Fibroblast of the aortic adventitia (primary cell): ENCODE measurements at places on chromosomes 1 and 21. TPM values are rescaled to one million over a fixed set of nuclear protein-coding genes. Genes with fewer than 3 reads are reported as not detected.

DNA sequence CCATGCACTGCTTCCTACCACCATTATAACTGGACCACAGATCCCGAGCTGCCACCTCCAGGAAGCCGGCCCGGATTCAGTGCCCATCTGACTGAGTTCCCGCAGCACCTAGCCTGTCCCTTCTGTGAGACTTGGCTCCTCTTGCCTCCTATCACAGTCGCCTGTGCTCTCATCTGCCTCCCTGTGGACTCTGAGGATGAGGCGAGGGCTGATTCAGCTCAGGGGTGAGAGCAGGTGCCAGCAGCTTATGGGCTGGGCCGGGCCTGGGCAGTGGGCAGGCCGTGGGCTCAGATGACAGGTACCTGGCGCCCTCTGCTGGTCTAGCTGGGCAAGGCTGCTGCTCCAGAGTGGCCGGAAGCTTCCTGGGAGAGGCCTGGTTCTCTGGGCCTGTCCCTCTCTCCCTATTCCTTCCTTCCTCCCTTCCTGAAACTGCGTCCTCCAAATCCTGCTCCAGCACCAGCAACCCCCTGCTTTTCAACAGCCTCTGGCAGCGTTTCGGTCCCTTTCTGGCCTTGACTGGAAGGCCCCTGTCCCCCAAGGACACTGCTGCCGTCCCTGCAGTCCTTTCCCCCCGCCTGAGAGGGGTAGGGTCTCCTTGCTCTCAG, 17.3 kb upstream of the PCSK9 start:
- peak; percentile 86 for DNase-seq

GRCh38 chr1:171217658-171218443, 30.4 kb upstream of the FMO1 start:
- no peak for DNase-seq

- peak; percentile 43 for DNase-seq
Measured at GRCh38 chr1:115642168-115643072, 650 bp downstream of the VANGL1 start.

GRCh38 chr1:109547463-109548320, 723 bp upstream of the GNAI3 start:
- peak; percentile 26 for DNase-seq

DNA sequence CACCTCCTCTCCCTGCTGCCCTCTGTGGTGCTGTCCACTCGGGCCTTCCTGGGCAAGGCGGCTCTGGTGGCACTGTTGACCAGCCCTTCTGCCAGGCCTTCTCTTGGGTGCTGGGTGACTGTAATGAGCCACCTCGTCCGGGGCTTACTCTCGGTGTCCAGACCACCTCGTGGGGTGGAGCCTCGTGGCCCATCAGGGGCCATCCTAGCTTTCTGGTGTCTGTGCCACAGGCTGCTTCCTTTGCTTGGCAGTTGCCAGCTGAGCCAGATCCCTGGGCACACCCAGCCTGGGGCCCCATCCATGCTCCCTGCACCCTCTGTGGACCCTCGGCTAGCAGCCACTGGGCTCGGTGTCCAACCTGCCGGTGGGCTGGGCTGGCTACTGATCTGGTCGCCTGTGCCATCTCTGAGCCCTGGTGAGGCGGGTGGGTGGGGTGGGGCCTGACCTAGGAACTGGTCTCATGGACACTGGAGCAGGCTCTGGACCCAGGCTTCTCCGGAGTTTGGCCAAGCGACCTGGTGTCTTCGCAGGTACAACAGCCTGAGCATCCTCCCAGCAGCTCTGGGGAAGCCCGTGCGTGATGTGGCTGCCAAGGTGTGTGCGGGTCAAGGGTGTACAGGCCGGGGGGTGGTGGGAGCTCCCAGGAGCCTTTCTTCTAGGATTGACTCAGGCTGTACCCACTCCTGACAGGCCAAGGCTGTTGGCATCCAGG, 1.4 kb downstream of the PRXL2B start:
- DNase-seq, result no peak

- no peak for DNase-seq
Measured at GRCh38 chr21:37939838-37940237, 23.6 kb upstream of the KCNJ6 start.

DNA sequence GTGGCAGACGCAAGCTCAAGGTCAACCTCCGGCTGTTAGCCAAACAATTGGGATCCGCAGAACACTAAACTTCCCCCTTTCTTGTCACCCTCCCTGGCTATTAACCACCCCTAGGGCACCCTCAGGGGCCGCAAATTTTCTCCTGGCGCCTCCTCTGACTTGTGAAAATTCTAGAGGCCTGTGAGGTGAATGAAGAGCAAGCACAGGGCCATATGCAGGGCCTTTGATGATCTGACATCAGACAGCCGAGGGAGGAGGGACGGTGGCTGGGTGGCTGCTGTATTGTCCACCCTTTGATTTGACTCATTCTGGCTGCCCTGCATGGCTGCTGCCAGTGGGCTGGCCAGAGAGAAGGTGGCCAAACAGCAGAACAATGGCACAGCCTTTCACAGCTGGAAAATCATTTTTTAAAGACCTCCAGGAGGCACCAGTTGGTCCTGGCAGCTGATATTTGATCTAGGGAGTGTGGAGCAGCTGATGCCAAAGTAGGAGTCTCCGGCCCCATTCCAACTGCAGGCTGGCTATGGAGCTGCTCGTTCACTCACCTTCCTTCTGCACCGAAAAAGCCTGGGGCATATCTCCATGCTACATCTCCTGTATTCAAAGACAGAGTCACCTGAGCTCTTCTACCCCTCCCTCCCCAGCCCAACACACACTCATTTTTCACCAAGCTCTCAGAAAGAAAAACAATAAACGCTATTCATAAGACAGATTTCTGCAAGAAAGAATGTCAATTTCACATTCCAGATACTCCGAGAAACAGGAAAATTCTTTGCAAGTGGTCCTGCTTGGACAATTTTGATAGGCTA, 44.9 kb upstream of the BARHL2 start:
- no peak for DNase-seq

- DNase-seq, result no peak
Measured at GRCh38 chr1:63366908-63367214, 566 bp upstream of the ALG6 start.

DNA sequence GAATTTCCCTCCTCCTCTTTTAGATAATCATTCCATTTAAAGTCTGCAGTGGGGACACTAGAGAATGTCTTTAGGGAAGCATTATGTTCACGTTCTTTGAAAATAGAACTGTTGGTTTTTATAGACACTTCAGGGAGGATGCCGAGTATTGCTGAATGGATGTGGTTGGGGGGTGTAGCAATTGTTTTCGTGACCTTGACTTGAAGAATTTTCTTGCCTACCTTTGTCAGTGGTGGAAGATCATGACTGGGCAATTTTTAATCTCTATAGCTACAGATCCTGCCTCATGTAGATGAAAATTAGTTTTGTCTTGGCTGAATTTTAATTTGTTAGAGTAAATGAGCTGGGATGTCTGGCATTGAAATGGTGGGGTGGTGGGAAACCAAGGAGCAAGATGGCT, 3.8 kb downstream of the SMG7 start:
- no peak for DNase-seq

DNA sequence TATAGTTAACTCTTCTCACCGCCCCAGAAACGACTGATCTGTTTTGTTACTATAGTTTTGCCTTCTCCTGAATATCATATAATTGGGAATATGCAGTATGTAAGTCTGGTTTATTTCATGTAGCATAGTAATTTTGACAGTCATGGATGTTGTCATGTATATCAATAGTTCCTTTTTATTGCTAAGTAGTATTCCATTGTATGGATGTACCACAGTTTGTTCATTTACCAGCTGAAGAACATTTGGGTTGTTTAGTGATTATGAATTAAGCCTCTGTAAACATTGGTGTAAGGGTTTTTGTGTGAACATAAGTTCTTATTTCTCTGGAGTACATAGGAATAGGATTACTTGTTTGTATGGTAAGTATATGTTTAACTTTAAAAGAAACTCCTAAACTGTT, 55.5 kb downstream of the ACTL8 start:
- no peak for DNase-seq

DNA sequence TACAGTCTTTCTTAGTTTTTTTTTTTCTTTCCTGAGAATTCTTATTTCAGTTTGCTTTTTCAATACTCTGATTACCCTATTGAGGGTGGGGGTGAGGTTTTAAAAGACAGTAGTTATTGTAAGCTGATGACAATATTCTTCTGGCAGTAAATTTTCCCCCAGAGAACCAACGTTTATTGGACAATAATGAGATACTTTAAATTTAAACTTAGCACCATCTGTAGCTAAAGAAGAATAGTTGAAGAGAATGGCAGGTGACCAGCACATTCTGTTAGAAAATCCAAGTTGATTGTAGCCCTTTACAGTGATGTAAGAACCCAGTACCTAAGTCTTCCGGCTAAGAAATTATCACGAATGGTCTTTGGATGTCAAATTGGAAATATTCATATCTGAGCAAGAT, 364.6 kb upstream of the LYPLAL1 start:
- DNase-seq, result no peak

DNA sequence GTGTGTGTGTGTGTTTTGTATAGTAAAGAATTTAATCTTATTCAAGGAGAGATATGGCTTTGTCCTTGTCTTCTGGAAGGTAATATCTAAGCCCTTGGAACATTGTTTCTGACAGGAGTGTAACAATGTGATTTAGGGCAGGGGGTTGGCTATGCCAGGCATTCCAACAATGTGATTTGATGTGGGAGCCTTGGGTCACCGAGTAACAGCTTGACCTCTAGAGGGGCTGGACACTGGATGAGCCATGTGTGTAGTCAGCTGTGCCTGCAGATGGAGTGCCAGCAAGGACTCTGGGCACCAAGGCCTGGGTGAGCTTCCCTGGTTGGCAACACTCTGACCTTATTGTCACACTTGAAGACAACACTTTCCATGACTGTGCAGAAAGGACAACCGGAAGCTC, 336.1 kb upstream of the ZP4 start:
- no peak for DNase-seq

DNA sequence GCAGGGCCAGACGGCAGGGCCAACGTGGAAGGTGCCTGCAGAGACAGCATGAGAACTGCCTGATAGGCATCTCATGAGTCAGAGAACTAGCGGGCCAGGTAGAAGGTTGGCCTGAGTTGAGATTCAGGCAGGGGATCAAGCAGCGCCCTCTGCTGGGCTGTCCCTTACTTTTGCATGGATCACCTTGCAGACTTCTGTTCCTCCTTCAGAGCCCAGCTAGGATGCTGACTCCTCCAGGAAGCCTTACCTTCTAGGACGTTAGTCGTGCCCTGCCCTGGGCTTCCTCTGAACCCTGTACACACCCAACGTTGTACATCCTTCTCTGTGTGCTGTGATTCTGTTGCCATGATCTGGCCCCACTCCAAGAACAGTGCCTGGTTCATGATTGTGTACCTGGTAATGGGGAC, 231.3 kb upstream of the VAMP3 start:
- no peak for DNase-seq

DNA sequence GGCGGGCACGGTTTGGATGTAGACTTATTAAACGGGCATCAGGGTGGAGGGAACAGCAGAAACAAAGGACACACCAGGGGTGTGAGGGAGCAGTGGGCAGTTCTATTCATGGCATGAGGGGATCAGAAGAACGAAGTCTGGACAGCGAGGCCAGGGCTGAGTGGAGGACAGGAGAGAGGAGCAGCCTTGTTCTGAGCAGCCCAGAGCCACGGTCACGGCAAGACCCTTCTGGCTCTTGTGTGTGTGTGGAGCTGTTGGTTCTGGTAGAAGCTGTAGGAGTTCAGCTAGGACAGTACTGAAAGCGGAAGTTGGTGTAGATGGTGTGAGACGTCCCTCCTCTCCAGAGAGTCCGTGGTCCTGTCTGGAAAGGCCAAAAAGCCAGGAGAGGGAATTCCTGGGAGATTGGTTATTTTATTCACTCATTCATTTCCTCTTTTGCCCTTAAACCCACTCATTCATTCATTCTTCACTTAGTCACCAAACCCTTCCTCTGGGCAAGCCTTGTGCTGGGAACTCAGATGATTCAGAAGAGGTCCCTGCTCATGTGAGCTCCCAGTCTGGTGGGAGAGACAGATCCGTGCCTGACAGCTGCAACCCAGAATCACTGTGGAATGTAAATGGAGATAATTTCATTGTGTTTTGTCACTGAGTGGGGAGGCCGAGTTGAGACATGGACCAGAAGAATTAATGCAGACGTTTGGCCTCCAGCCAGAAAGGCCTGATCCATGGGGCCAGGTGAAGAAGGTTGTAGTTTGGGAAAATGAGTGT, 4.1 kb upstream of the ACOT11 start:
- DNase-seq, result peak; percentile 37

GRCh38 chr1:8315573-8316475, 2.1 kb upstream of the SLC45A1 start:
- no peak for DNase-seq

DNA sequence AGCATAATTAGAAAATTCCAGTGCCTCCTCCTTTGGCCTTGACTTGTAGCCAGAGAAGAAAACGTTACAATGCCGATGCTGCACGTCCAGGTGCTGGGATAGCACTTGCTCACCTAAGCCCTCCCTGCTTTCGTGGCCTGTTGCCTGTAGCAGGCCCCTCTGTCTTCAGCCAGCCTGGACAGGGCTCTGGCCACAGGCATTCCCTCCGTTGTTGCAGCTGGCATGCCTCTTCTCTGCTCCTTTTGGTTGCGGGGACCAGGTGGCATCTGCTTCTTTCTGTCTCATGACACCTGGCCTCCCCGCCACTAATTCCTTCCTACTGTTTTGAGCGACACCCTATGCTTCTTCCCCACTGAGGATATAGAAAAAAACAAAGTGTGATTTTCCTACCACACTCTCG, 54.6 kb upstream of the MORC3 start:
- no peak for DNase-seq

- no peak for DNase-seq
Measured at GRCh38 chr1:36835696-36836095, 198.6 kb downstream of the GRIK3 start.

DNA sequence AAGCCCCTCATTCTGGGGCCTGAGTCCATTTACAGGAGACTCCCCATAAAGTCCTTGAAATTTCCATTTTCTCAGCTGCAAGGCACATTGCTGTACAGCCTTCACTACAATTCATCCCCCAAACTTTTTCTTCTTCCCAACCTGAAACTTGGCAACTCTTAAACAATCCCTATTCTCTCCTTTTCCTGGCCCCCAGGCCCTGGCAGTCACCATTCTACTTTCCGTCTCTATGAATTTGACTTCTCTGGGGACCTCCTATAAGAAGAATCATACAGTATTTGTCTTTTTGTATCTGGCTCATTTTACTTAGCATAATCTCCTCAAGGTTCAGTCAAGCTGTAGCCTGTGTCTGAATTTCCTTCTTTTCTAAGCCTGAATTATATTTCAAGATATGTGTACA, 332.9 kb downstream of the PCP4 start:
- DNase-seq, result no peak

- DNase-seq, result no peak
Measured at GRCh38 chr1:202580619-202581018, 129.6 kb downstream of the SYT2 start.

NIBAN1 gene
- 121 and 131 TPM in 2 replicates for total RNA-seq

IL22RA1 gene
- total RNA-seq, result 0.09 TPM in 1 of 2 replicates, not detected in the other

BRDT gene
- total RNA-seq, result not detected in 2 replicates

PODN gene
- 47.5 and 176 TPM in 2 replicates for total RNA-seq
